ENCODE measurements at places on chromosomes 2 and 18.
A peak's percentile ranks its signal among the peaks of the same experiment; 100 is the strongest.

GRCh38 chr2:175929850-175930249 lies 72.2 kb downstream of the LNPK start:
- DNase-seq: no peak

DNA sequence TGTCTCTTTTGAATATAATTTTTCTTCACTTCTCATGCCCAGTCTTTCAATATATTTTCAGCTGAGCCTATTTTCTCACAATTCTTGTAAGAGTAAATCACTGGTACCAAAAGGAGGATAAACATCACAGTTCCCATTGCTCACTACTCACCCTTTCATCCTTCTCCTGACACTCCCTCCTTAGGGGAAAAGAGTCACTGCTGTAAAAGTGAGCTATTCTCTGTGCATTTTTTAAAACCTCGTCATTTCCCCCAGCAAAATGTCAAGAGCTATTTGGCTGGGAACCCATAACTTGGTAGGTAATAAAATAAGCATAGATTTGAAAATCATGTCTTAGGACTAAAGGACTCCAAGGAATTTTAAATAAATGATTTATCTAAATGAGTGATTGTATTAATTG lies 340.1 kb upstream of the GYPC start:
- DNase-seq: no peak

- DNase-seq: no peak
Observed at GRCh38 chr18:10202845-10203321, 251.6 kb upstream of the APCDD1 start.

DNA sequence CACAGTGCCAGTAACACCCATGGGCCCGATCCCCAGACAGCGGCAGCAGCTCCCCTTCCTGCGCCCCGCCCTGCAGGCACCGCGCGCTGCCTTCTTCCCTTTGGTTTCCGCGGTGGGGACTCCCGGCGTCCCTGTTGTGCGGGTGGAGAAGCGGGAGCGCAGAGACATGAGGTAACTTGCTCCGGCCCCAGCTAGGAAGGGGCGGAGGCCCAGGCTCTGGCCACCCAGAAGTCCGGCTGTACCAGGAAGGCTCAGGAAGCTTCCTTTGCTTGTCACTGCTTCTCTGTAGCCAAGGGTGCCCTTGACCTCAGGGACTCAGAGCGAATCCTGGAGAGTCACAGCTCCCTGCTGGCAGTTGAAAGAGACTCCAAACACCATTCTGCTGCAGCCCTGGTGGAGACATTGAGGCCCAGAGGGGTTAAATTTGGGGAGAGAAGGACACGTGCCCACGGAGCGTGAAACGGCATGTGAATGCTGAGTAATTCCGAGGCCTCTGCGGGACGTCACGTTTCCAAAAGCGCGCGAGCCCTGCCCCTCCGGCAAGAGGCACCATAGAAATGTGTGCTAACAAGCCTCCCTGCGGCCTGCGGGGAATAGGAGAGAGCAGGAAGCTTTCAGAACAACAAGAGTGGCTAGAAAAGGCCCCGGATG lies 6.7 kb upstream of the ADCY3 start:
- no peak for DNase-seq

- peak; percentile 55 for DNase-seq
Observed at GRCh38 chr18:711310-711656, 1.1 kb downstream of the ENOSF1 start.

- peak; percentile 37 for DNase-seq
Observed at GRCh38 chr2:160371251-160372009, 122.2 kb downstream of the RBMS1 start.

DNA sequence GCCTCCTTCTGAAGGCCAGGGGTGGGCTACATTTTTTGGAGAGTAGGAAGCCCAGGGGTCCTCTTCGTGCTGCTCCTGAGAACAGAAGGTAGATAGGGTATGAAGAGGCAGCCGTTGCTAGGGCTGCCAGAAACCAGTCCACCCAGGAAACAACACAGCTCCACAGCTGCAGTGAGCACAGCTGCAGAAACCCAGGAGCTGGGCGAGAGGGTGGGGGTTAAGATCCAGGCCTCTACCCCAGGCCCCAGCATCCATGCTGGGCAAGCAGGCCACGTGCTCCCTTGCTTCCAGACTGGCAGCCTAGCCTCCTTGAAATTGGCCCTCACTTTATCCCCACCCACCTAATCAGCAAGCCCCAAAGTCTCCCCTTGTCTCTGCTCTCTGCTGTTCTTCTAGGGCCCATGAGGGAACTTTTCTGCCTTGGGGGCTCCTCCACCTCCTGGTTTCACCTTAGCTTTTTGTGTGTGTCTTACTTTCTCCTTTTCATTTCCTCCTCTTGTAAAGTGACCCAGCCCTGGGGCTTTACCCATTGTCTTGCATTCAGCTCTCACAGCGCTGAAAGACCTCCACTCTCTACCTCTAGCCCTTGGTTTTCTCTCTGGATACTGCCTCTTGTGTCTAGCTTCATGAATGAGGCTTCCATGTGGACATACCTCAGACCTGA lies 30.7 kb downstream of the STON1 start:
- no peak for DNase-seq
